Stimulated activated CD4-positive, alpha-beta T cell treated with anti-CD3 and anti-CD28 coated beads, Interleukin-4, amount 100 ng/mL, for 4 hours (primary cell): ENCODE measurements at places on chromosomes 1 and 21.

GRCh38 chr1:183883623-183884022 is 78.7 kb downstream of the RGL1 start:
- no peak for DNase-seq

DNA sequence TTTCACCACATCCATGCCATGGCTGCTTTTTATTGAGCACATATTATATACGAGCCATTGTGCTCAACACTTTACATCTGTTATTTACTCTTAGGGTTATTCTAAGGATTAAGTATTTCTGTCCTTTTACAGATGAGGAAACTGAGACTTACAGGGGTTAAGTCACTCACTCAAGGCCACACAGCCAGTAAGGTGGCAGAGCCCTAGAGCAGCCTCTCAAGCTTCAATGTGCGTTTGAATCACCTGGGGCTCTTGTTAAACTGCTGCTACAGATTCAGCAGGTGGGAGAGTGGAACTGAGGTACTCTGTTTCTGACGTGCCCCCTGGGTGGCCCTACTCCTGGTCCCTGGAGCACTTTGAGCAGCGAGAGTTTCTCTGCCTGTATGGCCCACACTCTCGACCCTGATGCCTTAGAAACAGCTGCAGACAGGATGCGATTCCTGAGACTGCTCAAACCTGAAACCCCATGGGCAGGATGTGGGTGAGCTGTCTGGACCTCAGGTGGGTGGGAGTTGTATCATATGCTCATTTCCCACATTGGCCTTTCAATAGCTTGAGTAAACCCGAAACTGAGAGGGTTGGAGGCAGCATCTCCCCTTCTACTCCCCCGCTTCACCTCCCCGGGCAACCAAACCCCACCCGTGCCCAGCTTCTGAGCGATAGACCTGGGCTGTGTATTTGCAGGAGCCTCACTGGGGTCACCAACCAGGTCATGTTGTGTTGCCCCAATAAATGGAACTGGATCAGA is 59.3 kb downstream of the MAN1C1 start:
- DNase-seq, result peak; percentile 52

DNA sequence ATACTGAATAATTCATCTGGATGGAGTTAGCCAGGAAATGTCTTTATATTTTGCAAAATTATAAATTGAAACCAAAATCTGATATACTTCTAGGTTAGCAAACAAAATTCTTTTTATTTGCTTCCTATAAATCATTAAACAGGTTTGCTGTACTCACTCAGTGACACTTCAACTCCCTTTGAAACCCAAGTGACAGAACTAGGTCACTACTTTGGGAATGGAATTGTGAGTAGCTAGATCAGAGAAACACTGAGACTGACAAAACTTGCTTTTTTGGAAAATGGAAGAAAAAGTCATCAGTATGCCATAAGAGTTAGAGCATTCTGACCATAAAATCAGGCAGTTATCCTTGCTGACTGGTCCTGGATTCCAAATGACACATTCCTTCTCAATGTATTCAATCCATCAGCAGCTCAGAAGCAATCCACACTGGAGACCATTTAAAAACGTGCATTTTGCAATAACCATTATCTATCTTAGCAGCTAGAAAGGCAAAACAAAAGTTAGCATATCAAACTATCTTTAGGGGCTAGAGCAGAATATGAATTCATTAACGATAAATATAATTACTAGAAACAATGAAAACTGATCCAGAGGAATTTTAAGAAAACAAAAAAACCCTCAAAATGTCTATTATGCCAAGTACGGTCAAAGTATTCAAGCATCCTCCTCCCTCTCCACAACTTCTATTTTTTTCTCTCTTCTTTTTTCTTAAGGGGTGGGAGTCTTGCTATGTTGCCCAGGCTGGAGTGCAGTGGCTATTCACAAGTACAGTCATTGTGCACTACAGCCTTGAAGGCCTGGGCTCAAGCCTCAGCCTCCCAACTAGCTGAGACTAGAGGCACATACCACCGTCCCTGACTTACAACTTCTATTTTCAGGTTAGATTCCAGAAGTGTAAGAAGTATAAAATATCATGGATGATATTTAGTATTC is 60.1 kb downstream of the HNRNPR start:
- DNase-seq, result no peak

- DNase-seq, result no peak
These were observed 1.3 kb downstream of the C8B start for GRCh38 chr1:56964349-56965017.

DNA sequence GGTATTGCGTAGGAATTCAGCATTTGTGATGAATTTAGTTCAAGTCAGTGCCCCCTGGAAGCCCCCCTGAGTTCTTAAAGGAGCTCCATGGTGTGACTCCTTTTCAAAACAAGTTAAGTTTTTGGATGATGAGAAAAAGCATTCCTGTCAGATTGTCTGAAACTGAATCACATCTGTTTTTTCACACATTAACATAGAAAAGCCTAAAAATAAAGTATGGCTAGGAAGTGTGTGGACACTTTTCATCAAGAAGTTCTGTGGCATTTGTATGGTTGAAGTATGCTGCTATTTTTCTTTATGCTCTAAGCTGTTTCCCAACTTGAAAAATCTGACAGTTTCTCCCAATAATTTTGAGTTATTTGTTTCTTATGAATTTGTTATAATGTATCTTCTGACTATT is 33.7 kb downstream of the PRDM2 start:
- no peak for DNase-seq

- no peak for DNase-seq
These were observed at the start of gene TMEM61 for GRCh38 chr1:54980528-54981241. Gene TMEM61 (plus strand): TSS chr1:54980628. CDS start chr1:54981066, 438 bp downstream.

- no peak for DNase-seq
These were observed 62.2 kb downstream of the GORAB start for GRCh38 chr1:170594066-170594626.
